ENCODE measurements at places on chromosomes 16 and 17.

GRCh38 chr16:25875956-25876598 is 184.3 kb downstream of the HS3ST4 start:
- no peak for DNase-seq

DNA sequence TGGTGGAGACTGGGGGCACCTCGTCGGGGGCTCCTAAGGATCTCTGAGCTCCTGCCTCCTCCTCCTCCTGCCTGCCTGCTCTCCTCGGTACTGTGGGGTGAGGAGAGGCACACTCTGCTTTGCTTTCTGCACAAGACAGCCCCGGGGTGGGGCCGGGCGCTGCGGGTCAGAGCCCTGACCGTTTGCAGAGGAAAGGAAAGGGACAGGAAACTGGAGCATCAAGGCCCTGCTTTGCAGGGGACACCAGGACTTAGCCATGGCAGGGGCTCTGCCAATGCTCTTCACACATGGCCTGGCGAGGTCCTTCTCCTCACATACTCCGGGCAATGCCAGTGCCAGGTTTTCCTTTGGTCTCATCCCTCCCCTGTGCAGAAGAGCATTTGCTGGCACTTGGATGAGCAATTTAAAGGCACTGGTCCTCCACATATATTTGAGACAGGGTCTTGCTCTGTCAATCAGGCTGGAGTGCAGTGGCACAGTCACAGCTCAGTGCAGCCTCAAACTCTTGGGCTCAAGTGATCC is 23.8 kb upstream of the DOC2B start:
- no peak for DNase-seq

DNA sequence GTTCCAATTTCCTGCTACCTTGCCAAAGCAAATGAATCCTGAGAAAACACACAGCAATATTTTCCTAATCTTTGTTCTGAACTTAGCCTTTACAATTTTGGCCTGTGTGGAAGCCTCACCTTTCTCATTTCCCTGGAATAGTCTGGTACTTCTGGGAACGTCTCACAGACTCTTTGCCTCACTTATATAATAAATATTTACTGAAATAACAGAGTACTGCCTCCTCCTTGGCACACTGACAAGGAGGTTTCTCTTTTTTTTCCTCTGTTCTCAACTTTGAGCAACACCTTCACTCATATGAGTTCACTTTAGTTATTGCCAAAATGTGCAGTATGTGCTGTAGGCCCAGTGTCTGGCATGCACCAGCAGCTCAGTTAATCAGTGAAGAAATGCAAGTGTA is 37.3 kb downstream of the HSD17B2 start:
- no peak for DNase-seq

DNA sequence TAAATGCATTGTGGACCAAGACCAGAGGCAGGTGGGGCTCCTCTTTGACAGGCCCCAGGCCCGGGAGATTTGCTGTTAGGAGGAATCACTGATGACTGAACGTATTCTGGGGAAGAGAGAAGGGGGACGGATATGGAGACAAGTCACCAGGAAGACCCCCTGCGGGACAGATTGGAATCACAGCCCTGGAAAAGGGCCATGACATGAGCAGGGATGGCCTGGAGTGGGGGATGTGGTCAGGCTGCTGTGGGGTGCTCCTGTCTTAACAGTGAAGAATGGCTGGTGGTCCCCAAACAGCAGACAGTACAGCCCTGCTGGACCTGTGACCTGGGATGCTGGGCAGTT is 23.7 kb upstream of the MGAT5B start:
- no peak for DNase-seq

DNA sequence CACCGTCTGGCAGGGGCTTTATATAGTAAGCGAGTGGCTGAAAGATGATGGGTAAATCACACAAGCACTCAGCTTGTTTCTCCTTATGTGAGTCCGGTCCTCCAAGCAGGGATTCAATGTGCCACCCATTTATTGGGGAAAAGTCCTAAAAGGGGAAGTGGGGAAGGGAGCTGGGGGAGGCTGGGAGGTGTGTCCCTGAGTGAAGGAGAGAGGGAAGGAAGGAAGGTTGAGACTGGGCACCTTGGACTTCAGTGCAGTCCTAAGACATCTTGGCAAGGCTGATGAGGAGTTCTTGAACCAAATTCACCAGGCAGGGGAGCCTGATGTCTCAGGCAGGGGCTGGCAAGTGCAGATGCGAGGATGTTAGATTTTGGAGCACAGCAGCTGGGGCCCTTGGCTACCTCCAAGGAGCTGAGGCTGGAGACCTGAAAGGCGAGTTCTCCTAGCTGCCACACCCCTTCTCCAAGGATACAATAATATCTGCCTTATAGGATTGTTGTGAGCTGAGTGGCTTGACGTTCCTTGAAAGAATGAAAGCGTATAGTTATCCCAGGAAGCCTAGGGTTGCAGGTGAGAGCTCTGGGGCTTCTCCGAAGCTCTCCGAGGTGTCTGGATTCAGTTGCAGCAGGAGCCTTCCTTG is 23.0 kb upstream of the CYLD start:
- DNase-seq: no peak

DNA sequence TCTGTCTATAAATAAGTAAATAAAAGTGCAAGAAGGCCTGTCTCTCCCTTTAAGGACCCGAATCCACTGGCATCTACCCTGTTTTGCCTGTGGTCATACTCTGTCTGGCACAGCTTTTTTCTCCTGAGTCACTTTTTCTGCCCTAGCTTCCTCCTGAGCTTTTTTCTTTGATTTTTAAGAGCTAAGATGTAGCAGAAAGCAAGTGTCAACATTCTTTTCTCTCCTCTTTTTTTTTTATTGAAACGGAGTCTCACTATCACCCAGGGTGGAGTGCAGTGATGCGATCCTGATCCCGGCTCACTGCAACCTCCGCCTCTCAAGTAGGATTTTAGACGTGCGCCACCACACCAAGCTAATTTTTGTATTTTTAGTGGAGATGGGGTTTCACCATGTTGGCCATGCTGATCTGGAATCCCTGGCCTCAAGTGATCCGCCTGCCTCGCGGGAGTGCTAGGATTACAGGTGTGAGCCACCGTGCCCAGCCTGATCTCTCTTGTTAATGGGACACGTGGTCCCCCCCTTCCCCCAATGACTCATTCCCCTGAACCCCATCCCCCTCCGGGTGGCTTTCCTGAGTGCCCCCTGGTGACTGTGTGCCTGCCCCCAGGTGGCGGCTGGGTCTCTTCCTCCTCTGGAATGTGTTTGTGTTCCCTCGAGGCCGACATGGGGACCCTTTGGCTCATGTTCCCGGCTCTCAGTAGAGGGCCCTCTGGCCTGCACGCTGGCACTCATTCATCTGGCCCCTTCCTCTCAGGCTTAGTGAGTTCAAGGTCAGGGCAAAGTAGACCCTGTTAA is 14.2 kb downstream of the C16orf90 start:
- DNase-seq: no peak

DNA sequence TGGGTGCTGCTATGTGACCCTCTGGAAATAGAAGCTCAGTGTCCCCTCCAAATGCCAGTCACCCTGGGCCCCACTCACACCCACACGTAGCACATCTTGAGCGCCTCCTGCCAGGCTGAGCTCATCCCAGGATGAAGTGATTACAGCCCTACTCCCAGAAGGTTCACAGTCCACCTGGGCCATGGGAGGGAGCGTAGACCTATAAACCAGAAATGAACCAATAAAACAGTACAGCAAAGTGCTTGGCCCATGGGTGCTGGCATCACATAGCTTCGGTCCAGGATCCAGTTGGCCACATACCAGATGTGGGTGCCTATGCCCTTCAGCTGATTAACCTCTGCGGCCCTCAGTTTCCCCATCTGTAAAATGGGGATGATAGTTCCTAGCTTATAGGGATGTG is 2.2 kb upstream of the BICDL2 start:
- no peak for DNase-seq

- no peak for DNase-seq
These were observed 174.3 kb downstream of the UTP18 start for GRCh38 chr17:51434434-51435170.

DNA sequence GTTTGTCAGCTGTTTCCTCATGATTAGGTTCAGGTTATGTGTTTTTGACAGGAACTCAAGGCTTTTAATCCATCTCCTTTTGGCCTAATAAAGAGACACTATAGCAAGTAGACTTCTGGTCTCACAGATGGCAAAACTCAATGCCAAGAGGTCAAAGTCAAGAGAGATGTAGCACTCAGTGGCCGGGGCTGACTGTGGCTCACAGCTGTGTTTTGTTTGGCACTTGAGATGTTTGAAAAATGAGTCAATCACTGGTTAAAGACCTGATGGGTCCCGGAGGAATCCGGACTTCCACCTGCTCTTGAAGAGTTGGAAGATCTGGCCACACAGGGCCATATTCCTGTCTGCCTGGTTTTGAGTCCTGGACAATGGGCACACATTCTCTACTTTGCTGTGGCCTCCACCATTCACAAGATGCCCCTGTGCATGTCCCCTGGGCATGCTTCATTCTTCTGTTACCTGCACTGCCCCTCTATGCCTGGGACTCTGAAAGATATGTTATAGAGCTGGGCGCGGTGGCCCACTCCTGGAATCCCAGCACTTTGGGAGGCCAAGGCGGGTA is 210.3 kb downstream of the SNX29 start:
- no peak for DNase-seq

DNA sequence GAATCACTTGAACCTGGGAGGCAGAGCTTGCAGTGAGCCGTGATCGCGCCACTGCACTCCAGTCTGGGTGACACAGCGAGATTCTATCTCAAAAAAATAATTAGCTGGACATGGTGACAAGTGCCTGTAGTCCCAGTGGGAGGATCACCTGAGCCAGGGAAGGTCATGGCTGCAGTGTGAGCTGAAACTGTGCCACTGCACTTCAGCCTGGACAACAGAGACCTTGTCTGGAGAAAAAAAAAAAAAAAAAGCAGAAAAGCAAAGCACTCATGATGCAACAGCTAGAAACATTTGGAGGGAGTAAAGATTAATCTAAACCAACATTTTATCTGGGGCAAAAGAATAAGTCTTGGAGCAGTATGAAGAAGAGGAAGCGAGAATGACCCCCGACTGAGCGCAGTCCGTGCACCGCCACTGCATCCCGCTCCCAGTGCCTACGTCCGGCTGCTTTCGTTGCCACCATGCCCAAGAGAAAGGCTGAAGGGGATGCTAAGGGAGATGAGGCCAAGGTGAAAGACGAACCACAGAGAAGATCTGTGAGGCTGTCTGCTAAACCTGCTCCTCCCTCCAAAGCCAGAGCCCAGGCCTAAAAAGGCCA is 8.2 kb downstream of the PRPSAP1 start:
- no peak for DNase-seq

DNA sequence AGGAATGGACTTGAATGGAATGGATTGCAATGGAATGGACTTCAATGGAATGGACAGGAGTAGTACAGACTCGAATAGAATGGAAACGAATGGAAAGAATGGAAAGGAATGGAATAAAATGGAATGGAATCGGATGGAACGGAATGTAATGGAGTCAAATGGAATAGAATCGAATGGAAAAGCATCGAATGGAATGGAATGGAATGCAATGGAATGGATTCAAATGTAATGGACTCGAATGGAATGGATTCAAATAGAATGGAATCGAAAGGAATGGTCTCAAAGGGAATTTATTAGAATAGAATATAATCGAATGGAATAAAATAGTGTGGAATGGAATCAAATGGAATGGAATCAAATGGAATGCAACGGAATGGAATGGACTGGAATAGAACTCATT is 484.9 kb upstream of the WSB1 start:
- no peak for DNase-seq

DNA sequence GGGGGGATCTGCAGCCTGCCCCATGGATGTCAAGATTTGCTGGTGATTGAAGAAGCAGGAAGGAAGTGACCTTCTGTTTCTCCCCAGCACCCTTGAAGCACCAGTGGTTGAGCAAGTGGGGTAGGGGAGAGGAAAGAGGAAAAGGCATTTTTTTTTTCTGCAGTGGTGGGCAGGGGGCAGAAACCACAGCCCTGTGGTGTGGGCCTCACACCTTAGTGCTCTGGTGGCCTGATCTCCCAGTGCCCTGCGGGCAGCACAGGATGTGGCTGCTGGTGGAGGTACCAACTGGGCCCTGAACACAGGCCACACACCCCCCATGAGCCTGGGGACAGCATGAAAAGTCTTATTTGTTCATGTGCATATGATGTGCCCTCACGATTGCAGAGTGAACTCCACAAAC is 7.1 kb downstream of the ITGAD start:
- no peak for DNase-seq

- no peak for DNase-seq
These were observed 10.5 kb downstream of the PIK3R6 start for GRCh38 chr17:8856869-8857575.

GRCh38 chr16:19749571-19750080 is 31.6 kb downstream of the IQCK start:
- no peak for DNase-seq

DNA sequence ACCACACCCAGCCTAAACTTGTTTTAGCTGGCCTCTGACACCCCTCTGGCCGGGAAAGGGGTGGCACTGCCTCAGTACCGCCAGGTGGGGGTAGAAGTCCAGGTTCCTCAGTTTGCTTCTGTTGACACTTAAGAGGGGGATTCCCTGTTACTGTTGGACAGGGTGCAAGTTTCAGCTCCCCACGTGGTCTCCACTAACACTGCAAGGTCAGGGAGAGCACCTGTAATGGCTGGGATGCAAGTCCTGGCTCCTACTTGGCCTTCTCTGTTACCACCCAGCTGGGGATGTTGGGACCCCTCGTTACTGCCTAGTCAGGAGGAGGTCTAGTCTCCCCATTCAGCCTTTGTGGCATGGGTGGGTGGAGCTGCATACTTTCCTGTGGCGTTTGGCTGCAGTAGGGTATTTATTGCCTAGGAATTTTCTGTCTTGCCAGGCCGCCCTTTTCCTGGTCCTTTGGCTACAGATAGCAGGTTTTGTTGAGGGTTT is 10.6 kb upstream of the MFAP4 start:
- DNase-seq: no peak

- DNase-seq: no peak
These were observed 50.9 kb upstream of the ZNF629 start for GRCh38 chr16:30837904-30838303.

DNA sequence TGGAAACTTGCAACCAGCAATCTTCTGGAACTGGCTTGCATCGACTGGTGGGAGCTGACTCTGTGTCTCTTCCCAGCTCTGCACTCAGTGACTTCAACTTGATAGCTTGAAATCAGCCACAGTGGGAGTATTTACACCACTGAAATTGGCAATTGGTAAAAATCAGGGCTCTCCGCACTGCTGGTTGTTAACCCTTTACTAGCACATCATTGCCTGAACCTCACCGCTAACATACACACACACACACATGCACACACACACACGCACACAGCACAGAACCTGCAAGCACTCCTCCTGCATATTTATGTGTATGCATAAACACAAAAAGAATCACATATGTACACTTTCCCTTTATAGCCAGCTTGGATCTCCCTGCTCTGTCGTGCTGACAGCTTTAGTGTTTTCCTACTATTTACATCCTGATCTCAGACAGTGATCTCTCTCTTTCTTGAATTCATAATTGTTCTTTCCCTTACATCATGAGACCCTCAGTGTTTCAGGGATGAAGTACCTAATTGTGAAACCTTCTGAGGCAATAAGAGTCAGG is 7.9 kb upstream of the TMIGD1 start:
- no peak for DNase-seq

DNA sequence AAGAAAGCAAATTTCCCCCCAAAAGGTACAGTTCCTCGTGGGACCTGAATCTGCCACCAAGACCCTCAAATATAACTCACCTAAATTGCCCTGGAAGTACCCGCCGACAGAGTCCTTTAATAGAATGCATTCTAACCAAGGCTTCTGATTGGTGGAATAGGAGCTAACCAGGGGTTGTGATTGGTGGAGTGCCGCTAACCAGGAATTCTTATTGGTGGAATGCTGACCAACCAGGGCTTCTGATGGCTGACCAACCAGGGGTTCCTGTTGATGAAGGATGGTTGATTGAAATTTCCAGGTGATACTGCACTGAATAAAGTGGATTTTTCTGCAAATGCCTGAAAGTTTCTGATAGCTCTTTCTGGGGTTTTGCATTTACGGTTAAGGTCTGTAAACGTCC is 6.5 kb downstream of the TFAP4 start:
- DNase-seq: no peak

GRCh38 chr17:42202696-42203095 is 8.4 kb upstream of the GHDC start:
- no peak for DNase-seq

Data from NCI-H2029 (cell line).